ENCODE measurements at places on chromosomes 7 and 10.

DNA sequence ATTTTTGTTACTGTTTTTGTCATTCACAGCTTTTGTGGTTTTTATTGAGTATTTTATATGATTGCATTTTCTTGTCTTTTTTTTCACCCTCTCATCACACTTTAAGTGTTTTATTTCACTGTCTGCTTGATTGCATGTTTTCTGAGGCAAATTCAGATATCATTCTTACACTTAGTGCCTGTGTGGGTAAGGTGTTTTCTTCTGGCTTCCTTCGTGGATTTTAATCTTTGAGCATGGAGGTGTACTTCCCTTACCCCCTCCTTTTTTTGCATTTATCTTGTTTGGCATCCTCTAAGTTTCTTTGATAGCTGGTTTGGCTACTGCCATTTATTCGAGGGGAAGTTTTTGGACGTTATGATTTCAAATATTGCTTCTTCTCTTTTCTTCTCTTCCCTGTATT lies 127.9 kb downstream of the MLLT10 start:
- DNase-seq, result no peak

GRCh38 chr7:155724327-155725005 lies 80.0 kb downstream of the RBM33 start:
- DNase-seq, result no peak

GRCh38 chr10:77581738-77582137 lies 55.9 kb downstream of the KCNMA1 start:
- DNase-seq, result no peak

DNA sequence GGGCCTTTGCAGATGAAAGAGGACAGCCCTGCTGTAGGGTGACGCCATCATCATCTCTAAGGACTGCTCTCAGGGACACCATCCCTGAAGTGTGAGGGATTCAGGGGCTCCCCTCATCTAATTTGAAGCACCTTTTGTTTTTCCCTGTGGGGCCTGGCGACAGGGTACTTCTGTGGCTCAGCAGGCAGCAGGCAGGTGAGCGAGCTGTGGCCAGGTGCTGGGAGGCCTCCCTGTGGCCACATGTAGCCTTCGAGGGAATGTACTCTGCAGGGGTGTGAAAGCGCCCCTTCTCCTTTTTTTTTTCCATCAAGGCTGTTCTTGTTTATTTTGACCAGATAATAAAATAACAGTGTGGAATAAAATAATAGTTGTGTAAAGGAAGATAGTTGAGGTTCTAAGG lies 118.2 kb upstream of the DPP6 start:
- no peak for DNase-seq

GRCh38 chr7:101137651-101138212 lies 10.8 kb downstream of the SERPINE1 start:
- DNase-seq, result no peak

GRCh38 chr7:134737566-134738345 lies 41.7 kb upstream of the CALD1 start:
- DNase-seq, result no peak

DNA sequence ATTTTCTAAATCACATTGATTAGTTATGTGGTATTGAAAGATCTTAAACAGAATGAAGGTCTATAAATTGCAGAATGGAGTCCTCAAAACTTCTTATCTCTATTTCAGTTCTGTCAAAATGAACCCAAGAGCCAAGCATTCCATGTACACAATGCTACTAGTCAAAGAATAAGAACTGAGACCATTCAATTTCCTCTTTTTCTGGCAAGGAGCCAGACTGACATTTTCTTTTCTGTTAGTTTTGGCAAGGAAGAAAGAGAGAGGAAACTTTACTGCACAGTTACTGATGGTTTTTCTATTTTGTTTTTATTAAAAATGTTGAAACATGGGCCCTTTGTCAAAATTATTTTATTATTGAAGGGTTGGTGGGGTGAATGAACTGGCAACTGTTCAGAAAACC lies 181.8 kb upstream of the FERD3L start:
- no peak for DNase-seq

DNA sequence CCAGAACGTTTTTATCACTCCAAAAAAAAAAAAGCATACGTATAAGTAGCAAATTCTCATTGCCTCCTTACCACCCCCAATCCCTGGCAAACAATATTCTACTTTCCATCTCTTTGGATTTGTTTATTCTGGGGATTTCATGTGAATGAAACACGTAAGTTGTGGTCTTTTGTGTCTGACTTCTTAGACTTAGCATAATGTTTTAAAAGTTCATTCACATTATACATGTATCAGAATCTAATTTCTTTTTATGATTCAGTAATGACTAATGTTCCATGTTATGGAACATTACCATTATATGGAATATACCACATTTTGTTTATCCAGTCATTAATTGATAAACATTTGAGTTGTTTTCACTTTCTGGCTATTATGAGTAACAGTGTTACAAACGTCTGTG lies 12.5 kb upstream of the KLHL7 start:
- no peak for DNase-seq

Measured in NCI-H1694 treated with DMSO at 0.1 percent for 48 hours (cell line).